ENCODE measurements at places on chromosomes 1 and 21.

DNA sequence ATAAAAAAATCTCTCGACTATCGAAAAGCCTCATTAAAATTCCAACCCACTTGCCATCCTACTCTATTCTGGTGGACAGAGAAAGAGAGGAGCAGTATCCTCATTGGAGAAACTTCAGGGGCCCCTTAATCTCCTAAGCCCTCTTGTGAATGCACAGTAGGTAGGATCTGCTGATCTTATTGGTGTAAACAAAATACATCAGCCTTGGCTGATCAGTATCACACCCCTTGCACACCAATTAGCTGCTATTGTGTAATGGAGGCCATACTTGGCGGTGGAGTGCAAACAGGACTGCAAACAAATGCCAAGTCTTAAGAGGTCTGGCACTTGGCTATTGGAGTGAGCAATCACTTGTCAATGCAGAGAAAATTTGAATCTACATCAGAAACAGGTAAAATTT is 15.7 kb downstream of the VCAM1 start:
- H3K36me3 ChIP-seq = no peaks in the 10 kb centered on the region
- H3K27ac ChIP-seq = no peak overlapping the region
- H3K4me1 ChIP-seq = peaks cover 24% of the 10 kb centered on the region
- H3K4me3 ChIP-seq = no peak overlapping the region
- H3K27me3 ChIP-seq = no peaks in the 10 kb centered on the region

DNA sequence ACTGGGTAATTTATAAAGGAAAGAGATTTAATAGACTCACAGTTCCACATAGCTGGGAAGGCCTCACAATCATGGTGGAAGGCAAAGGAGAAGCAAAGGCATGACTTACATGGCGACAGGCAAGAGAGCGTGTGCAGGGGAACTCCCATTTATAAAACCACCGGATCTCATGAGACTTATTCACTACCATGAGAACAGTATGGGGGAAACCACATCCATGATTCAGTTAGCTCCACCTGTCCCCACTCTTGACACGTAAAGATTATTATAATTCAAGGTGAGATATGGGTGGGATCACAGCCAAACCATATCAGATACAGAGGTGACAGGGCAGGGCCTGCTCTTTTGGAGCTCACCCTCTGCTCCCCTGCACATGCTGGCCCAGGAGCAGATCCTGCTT is 31.4 kb upstream of the TMEM61 start:
- no peaks in the 10 kb centered on the region for H3K27me3 ChIP-seq
- H3K36me3 ChIP-seq = no peaks in the 10 kb centered on the region
- no peak overlapping the region for H3K4me3 ChIP-seq
- H3K27ac ChIP-seq = no peak overlapping the region
- no peak for DNase-seq
- H3K4me1 ChIP-seq = peaks cover 51% of the 10 kb centered on the region

- no peak overlapping the region for H3K27ac ChIP-seq
- H3K36me3 ChIP-seq = no peaks in the 10 kb centered on the region
- no peaks in the 10 kb centered on the region for H3K4me1 ChIP-seq
- DNase-seq = no peak
Observed at GRCh38 chr1:55578646-55579045, 363.5 kb upstream of the USP24 start.

- H3K27me3 ChIP-seq = no peaks in the 10 kb centered on the region
- H3K27ac ChIP-seq = no peak overlapping the region
- DNase-seq = no peak
- H3K36me3 ChIP-seq = no peaks in the 10 kb centered on the region
Observed at GRCh38 chr1:50604580-50604979, 181.3 kb upstream of the DMRTA2 start.

DNA sequence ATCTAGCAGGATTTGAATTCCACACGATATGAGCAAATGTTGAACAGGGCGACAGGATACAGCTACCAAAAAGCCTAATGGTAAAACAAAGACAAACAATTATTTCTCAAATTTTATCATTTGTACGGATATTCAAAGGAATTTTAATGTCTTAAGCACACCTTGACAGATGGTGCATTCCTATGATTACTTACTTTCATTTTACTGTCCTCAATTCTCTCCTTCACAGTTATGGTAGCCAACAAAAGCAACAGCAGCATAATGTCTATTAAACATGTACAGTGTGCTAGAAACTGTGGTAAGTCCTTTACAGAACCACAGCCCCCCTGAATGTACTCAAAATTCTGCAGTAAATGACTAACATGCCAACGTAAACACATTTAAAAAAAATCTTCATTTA is 365.8 kb downstream of the SMYD3 start:
- H3K27me3 ChIP-seq = no peaks in the 10 kb centered on the region
- no peak overlapping the region for H3K27ac ChIP-seq
- no peaks in the 10 kb centered on the region for H3K4me1 ChIP-seq
- no peak overlapping the region for H3K4me3 ChIP-seq

DNA sequence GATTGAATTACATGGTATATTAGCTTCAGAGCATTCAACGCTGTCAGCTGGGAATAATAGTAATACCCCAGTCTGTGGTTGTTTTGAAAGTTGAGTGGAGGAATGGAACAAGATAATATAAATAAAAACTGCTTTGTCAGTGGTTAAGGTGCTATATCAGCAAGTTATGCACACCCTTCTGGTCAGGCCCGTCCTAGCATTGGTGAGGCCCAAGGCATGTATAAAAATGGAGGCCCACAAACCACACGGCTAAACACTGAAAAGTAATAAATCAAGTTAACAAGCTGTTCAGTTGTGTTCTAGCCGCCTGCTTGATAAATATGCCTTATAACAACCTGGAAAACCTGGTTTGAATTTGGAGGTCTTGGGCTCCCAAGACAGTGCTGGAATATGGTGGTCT is 77.4 kb downstream of the PSMG1 start:
- no peaks in the 10 kb centered on the region for H3K36me3 ChIP-seq
- H3K4me3 ChIP-seq = no peak overlapping the region
- H3K4me1 ChIP-seq = peaks cover 54% of the 10 kb centered on the region
- H3K27me3 ChIP-seq = no peaks in the 10 kb centered on the region
- no peak for DNase-seq

DNA sequence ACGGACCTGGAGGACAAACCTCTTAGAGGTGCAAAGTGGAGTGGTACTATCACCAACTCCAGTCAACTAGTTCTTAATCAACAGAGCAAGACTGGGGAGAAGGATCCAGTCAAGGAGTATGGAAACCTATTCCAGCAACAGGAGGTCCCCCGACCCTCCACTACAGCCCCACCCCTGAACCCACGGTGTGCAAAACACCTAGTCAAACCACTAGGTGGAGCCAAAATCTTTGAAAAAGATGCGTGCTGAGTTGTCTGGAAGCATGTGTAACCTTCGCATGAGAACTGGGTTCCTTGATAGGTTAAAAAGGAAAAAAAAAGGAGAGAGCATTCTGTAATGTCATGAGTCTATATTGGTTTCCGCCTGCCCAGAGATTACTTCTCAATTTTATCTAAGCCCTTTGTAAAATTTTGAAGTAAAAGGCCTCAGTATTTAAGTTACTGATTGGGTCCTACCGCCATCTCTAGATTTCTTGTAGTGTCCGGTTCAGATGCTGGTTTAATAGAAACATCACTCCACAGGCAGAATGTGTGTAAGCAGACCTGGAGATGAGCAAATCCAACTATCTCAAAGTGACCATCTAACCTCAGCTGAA is 81.9 kb upstream of the HAO2 start:
- peak; percentile 73 for DNase-seq
- H3K27me3 ChIP-seq = no peaks in the 10 kb centered on the region
- no peaks in the 10 kb centered on the region for H3K36me3 ChIP-seq
- H3K4me1 ChIP-seq = peaks cover 26% of the 10 kb centered on the region
- H3K27ac ChIP-seq = no peak overlapping the region

GRCh38 chr1:231364192-231364591 is 26.1 kb downstream of the SPRTN start:
- no peaks in the 10 kb centered on the region for H3K4me1 ChIP-seq
- no peak overlapping the region for H3K4me3 ChIP-seq
- no peaks in the 10 kb centered on the region for H3K27me3 ChIP-seq

DNA sequence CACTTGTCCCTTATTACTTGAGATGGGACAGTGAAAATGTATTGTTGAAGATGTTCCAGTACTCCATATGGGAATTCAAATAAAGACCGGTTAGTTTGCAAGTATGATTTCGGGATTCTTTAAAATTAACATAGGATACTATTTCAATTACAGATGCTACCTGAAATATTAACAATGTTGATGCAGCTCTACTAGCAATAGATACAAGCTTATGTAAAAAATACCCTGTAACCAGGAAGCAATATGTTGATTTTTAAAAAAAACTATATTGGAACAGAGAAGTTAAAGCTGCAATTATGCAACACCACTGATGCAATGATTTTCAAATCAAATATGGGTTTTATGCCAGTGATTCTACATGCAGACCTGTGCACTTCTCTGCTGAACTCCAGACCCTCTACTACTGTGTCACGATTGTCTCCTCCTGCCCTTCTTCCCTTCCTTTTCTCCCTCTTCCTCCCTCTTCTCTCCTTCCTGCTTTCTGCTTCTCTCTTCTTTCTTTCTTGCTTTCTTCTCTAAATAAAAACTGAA is 179.2 kb downstream of the ATP6V1G3 start:
- no peak overlapping the region for H3K27ac ChIP-seq
- no peaks in the 10 kb centered on the region for H3K4me1 ChIP-seq
- no peak overlapping the region for H3K4me3 ChIP-seq
- H3K27me3 ChIP-seq = no peaks in the 10 kb centered on the region
- no peak for DNase-seq
- H3K36me3 ChIP-seq = no peaks in the 10 kb centered on the region

GRCh38 chr1:87113313-87113712 is 198.9 kb downstream of the HS2ST1 start:
- H3K4me1 ChIP-seq = peaks cover 29% of the 10 kb centered on the region
- no peak for DNase-seq
- no peaks in the 10 kb centered on the region for H3K36me3 ChIP-seq
- no peak overlapping the region for H3K27ac ChIP-seq
- no peaks in the 10 kb centered on the region for H3K27me3 ChIP-seq
- H3K4me3 ChIP-seq = no peak overlapping the region

DNA sequence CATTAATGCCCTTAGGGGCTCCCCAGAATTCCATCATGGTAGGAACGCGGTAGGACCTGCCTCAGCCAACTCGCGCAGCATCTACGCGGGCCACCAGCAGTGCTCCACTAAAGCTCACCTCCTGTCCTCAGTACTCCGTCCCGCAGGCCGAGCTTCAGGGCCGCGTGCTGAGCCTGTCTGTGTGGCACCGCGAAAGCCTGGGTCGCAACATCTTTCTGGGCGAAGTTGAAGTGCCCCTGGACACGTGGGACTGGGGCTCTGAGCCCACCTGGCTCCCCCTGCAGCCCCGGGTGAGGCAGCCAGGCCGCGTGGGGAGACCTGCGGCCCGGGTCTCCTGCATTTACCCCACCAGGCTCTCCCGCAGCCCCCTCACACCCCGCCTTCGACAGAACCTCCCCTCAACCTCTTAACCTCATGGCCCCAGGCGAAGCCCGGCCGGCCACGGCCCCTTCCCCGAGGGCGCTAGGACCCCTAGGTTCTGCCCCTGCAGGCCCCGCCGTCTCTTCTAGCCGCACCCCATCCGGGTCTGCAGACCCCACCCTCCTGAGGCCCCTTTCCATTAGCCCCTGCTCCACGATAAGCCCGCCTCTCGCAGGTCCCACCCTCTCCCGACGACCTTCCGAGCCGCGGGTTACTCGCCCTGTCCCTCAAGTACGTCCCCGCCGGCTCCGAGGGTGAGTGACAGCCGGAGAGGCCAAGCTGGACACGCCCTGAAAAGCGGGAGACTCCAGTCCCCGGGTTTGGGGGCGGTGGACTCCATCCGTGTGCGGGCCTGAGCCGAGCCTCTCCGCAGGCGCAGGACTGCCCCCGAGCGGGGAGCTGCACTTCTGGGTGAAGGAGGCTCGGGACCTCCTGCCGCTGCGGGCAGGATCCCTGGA is 9.1 kb downstream of the SYTL1 start:
- H3K27me3 ChIP-seq = no peaks in the 10 kb centered on the region
- peak; percentile 66 for DNase-seq
- no peaks in the 10 kb centered on the region for H3K36me3 ChIP-seq
- H3K4me3 ChIP-seq = peak overlapping the region; percentile 32
- peak overlapping the region; percentile 30 for H3K27ac ChIP-seq

- H3K4me3 ChIP-seq = no peak overlapping the region
- H3K27me3 ChIP-seq = no peaks in the 10 kb centered on the region
- H3K4me1 ChIP-seq = peaks cover 37% of the 10 kb centered on the region
- no peak for DNase-seq
- H3K27ac ChIP-seq = no peak overlapping the region
Observed at GRCh38 chr1:116389686-116390085, 16.6 kb downstream of the ATP1A1 start.

DNA sequence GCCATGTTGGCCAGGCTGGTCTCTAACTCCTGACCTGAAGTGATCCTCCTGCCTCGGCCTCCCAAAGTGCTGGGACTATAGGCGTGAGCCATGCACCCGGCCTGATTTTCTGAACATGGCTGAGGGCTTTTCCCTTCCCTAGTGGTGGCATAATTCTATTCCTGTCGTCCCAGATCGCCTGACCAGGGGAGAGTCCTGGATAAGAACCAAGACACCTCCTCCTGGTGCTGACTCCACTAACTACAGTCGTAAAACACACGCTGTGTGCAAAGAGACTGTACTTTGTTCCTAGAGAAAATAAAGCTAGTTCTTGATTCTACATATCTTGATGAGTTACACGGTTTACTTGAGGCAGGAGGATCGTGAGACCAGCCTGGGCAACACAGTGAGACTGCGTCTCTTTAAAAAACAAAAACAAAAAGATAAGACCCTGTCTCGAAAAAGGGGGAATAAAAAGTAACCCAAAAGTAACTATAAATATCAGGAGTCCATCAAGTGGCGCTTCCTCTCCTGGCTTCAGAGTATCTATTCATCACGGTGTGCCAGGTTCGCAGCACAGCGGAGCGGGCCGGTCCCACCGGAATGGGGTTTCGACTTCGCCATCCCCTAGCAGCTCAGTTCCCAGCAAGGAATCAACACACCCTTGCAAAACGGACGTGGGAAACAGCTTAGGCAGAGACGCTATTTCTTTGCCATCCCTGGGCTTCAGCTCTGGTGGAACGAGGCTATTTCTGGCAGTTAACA is 973 bp downstream of the SDF4 start:
- peak; percentile 60 for DNase-seq
- H3K27me3 ChIP-seq = no peaks in the 10 kb centered on the region
- peak overlapping the region; percentile 88 for H3K27ac ChIP-seq
- H3K4me3 ChIP-seq = peak overlapping the region; percentile 73

- no peak for DNase-seq
- H3K36me3 ChIP-seq = no peaks in the 10 kb centered on the region
- H3K4me3 ChIP-seq = no peak overlapping the region
- no peaks in the 10 kb centered on the region for H3K27me3 ChIP-seq
Observed at GRCh38 chr1:2224631-2225428, 3.3 kb upstream of the SKI start.

- H3K4me1 ChIP-seq = peaks cover 85% of the 10 kb centered on the region
- no peaks in the 10 kb centered on the region for H3K27me3 ChIP-seq
- no peak overlapping the region for H3K4me3 ChIP-seq
- H3K27ac ChIP-seq = no peak overlapping the region
- DNase-seq = no peak
- H3K36me3 ChIP-seq = no peaks in the 10 kb centered on the region
Observed at GRCh38 chr21:38912102-38912629, 106.4 kb downstream of the ETS2 start.
